Anterior cingulate cortex (tissue), 58 donors: ENCODE measurements at places on chromosomes 11 and 22.

DNA sequence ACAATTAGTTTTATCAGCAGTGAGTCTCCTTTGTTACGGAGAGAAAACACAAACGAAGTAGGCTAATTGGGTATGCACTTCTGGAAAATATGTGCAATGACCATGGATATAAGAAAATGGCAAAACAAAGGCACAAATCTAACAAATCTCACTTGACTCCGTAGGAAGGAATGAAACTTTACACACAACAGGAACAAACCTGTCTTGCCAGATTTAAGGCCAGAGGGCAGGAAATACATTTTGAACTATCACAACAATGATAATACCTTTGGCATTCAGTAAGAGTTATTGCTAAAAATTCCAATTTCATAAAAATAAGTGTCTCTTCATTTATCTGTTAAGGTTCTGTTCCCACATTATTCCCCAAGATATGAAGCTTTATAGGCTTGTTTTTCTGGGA lies 36.6 kb downstream of the SLC25A17 start:
- DNase-seq, result no peak

DNA sequence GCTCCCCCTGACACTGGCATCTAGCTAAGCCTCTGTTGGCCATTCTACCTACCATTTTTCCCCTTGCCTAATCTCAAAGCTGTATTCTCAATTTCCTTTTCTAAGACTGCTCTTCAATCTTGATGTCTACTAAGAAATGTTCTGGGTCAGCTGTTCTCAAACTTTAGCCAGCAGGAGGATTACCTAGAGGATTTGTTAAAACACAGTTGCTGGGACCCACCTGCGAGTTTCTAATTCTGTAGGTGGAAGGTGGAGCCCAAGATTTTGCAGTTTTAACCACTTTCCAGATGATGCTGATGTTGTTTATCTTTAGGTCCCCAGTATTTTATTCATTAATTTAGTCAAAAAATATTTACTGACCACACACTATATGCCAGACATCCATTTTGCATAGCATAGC lies 9.3 kb upstream of the ARHGAP42 start:
- DNase-seq, result no peak

DNA sequence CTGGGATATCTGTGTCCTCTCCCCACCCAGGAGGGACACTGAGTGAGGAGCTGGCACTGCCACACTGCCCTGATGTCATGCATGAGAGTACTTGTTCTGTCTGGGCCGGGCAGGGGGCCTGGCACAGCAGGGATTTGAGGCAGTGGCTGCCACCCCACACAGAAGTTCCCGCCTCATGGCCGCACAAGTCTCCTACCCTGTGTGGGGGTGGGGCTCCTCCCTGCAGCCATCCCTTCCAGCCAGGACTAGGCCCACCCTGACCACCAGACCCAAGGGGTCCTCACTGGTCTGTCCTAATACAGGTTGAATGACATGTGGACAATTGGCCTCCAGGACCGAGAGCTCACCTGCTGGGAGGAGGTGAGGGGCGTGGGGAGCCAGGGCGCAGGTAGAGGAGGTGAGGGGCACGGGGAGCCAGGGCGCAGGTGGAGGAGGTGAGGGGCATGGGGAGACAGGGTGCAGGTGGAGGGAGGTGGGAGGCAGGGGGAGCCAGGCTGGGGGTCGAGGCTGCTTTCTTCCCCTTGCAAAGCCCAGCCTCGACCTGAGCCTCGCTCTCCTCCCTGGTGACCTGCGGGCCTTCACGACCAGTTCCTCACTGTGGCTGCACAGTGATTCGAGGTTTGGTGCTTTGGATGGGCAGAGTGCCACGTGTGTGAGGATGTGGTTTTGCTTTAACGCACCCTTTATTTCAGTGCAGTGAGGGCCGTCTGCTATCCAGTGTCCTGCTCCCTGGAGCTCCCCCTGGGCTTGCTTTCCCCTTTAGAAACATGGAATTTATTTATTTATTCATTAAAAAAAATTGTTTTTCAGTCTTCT lies 7.4 kb downstream of the LZTR1 start:
- no peak for DNase-seq

DNA sequence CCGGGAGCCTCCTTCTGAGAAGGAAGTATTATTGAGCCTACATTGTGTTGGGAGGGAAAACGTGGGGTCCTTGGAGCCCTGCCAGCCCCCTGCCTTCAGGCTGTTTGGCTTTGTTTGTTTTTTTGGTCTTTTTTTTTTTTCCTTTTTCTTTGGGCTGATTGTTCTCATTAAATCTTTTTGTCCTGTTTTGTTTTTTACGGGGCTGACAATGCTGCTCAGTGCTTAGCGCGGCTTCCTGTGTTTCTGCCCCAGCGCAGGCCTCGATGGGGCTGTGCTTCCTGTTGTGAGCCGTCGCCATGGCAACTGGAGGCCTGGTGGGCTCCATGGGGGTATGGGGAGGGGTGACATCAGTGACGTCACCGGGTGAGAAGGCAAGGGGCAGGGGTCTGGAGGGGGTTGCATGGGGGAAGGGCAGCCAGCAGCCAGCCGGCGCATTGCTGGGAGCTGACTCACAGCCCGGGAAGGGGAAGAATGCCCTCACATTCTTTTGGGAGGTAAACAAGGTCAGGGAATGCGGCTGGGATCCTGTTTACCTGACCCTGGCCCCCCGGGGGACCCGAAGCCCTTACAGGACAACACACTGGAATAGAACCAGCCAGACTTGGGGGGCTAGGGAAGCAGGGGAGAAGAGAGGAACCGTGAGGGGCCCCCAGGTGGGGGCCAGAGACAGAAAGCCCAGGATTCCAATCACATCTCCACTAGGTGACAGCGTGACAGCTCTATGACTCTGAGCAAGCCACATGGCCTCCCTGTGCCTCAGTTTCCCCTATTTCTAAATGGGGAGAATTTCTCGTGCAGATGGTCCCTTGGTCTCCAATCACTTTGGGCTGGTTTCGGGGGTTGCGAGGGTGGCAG lies 22.2 kb upstream of the CBX7 start:
- DNase-seq, result no peak

DNA sequence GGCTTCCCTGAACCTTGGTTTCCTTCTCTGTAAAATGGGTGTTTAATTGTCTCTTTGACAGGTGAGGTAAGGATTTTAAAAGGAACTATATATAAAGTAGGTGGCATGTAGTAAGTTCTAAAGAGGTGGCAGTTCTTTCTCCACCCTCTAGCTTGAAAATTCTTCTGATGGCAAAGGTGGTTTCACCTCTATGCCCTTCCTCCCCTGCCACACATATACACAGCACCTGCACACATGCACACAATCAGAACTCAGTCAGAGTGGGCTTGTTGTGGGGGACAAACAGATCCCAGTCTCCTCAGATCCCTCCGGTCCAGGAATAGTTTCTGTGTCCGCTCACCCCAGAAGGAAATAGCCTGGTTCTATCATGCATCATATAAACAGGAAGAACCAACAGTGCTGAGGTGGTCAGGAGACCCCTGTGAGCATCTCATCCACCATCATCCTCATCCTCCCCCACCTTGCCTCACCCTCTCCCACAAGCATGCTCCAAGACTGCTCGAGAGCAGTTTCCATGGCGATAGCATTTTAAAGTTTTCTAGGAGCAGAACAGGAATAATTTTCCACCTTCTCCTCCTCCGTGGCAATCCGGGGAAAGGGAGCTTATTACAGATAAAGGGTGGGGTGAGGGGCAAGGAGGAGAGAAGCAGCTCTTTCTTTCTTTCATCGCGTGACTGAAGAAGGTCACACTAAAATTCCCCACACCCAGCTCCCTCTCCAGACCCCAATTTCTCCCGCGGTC lies 123.6 kb downstream of the CHST1 start:
- no peak for DNase-seq

DNA sequence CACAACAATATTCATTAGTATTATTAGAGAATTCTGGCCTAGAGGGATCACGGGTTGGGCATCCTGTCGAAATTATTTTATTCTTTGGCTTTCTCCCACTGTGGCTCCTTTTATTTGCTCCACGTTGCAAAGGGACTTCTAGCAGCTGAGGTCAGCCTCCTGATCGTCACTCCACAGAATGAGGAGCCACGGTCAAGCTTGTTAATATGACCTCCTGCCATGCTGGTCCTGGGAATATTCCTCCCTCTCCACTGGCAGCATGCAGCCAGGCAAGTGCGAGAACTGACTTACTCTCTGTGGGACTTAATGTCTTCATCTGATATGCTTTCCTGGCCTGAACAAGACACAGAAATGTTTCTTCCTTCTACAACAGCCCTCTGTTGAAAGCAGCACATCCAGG lies 20.9 kb downstream of the POU2AF3 start:
- no peak for DNase-seq

GRCh38 chr22:36010090-36010489 lies 18.5 kb downstream of the RBFOX2 start:
- DNase-seq, result no peak

DNA sequence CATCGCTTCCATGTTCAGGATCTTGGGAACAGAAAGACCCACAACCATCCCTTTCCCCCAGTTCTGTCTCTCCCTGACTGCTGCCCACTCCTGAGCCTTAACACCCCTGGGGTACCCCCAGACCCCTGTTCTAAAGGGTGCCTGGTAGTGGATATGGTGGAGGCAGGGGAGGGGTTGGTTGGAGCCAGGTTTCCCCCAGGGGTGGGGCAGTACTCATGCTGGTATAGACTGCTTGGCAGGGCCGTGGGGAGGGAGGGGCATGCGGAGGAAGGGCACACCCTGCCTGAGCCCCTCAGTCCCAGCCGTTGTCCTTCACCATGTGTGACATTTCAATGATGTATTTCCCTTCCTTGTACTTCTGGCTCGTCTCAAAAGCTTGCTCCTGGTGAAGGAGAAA lies 4.0 kb downstream of the YPEL4 start:
- no peak for DNase-seq

DNA sequence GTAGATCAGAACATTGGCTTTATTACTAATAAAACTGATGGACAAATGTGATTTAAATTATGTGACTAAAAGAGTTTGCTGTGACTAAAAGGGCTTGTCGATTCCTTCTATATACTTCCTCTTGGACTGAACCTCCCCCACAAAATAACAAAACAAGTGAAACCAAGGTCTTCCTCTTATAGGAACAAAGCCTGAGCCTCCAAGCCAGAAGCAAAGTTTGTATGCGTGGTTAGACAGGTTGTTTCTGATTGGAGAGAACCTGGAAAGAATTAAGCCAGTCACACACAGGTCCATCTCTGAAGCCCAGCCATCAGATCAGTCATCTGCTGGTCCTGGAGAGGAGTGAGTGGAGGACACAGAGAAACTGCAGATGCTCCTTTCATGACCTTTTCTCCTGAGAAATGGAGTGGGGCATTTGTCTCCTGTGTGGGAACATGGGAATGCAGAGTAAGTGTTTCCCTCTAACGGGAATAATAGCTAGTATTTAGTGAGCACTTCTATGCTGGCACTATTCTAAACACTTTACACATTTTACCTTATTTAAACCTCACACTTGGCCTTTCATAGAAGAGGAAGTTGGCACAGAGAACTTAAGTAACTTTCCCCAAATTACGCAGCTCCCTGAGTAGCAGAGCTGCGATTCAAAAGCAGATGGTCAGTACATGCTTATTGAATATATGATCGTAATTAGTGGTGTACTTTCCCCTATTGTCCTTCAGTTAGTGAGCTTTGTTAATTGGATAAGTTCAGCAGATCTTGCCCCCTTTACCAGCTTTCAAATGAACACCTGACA lies 77.1 kb downstream of the UVRAG start:
- no peak for DNase-seq

GRCh38 chr22:40955571-40955970 lies 4.4 kb downstream of the RBX1 start:
- DNase-seq, result no peak

GRCh38 chr22:28316014-28316413 lies 363.6 kb downstream of the TTC28 start:
- DNase-seq, result no peak

- DNase-seq, result no peak
Measured at GRCh38 chr11:73521621-73522020, 76.3 kb downstream of the FAM168A start.
